Fibroblast of skin of abdomen (primary cell): ENCODE measurements at places on chromosomes 3 and 15.
A peak's percentile ranks its signal among the peaks of the same experiment; 100 is the strongest.

DNA sequence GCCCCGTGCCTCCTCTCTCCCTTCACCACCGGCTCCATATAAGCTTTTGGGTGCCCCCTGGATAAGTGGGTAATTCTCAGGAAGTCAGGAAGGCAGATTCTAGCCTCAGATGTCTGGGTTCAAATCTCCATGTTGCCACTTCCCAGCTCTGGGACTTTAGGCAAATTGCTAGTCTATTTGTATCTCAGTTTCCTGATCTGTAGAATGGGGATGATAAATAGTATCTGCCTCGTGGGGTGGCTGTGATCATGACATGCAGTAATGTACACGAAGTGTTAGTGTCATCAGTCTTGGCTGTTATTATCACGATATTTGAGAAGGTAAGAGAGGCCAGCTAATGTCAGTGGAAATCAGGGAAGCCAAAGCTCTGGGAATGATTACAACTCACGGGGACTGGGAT is 43.3 kb downstream of the MUC4 start:
- DNase-seq: no peak

DNA sequence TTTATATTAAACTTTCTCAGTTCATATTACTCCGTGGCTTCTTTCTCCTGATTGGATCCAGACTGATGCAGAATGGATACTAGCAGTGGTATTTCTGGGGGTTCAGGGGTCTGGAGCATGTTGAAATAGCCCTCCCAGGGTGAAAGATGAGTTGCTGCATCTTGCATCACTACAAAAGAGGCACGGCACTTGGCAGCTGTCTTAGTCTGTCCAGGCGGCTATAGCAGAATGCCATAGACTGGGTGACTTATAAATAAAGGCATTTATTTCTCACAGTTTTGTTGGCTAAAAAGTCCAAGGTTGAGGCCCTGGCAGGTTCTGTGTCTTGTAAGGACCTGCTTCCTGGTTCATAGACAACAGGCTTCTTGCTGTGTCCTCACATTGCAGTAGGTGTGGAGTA is 660 bp upstream of the BCL2L10 start:
- peak; percentile 36 for DNase-seq

DNA sequence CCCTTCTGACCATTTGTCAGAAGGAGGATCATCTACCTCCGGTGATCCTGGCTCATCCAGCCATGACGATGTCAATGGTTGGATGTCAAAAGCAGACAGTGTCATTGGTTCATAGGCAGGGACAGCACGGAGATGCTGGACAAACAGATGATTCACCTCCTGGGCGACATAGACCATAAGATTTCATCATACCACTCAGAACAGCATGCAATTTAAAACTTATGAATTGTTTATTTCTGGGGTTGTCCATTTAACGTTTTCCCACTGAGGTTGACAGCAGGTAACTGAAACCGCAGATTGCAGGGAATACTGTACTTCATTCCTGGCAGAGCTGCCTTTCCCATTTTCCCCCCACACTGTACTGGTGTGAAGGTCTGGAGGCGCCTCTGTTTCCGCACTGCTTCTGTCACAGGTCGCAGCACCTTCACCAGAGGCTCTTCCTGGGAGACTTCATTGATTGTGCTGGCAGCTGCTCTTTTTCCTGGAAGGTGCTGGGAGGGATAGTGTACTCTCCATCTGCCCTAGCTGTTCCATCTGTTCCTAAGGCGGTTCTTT is 32.5 kb upstream of the TMOD3 start:
- no peak for DNase-seq

GRCh38 chr3:15382405-15382923 is 44.9 kb downstream of the METTL6 start:
- DNase-seq: no peak

- peak; percentile 50 for DNase-seq
These were observed 36.1 kb upstream of the MYO5C start for GRCh38 chr15:52331490-52332240.

GRCh38 chr3:72311425-72311824 is 526.5 kb upstream of the PROK2 start:
- DNase-seq: no peak

GRCh38 chr3:115552007-115552406 is 71.3 kb upstream of the GAP43 start:
- no peak for DNase-seq

DNA sequence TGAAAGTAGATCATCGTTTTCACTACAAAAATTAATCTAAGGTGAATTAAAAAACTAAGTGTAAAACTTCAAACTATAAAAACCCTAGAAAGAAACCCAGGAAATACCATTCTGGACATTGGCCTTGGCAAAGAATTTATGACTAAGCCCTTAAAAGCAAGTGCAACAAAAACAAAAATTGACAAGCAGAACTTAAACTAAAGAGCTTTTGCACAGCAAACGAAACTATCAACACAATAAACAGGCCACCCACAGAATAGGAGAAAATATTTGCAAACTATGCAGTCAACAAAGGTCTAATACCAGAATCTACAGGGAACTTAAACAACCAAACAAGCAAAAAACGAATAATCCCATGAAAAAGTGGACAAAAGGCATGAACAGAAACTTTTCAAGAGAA is 302.0 kb downstream of the CHST2 start:
- DNase-seq: no peak

GRCh38 chr3:155316426-155316825 is 22.9 kb upstream of the STRIT1 start:
- DNase-seq: no peak

- DNase-seq: peak; percentile 57
These were observed 4.6 kb upstream of the SIN3A start for GRCh38 chr15:75455982-75456531.

- DNase-seq: no peak
These were observed 8.8 kb upstream of the CHST14 start for GRCh38 chr15:40461958-40462357.

DNA sequence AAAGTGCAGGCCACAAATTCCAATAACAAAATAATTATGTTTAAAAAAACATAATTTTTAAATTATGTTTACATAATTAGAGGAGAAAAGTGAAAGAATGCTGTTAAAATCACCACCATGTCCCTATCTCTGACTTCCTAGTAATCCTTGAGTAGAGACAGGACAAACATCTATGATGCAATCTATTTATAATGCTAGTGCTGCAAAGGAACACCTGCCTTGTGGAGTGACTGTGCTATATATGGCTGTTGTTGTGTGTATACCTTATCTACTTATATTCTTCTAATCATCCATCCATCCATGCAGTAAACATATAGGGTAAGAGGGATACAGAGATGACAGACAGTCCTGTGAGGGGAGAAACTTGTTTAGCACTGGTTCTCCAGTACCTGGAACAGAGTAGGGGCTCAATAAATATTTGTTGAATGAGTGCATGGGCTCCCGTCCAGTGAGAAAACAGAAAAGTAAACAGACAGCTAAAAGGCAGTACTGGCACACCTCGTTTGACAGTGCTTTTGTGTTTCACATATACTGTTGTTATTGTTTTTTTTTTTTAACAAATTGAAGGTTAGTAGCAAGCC is 229.3 kb upstream of the UBE2E1 start:
- no peak for DNase-seq

DNA sequence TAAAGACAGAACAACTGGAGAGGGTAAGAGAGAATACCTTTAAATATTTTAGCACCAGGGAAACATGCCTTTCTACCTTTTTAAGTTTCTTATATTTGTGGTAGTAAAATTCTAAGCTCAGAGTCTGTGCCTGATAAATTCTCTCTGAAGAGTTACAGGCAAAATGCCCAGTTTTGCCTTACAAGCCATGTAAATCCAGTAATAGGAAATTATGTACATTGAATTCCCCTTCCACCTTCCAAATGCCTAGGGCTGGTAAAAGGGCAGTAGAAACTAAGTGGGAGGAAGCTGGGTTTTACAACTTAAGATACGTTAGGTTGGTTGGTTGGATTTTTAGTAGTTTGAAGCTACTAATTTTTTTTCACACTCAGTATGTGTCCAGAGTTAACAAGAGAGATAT is 43.1 kb upstream of the TP63 start:
- peak; percentile 51 for DNase-seq

DNA sequence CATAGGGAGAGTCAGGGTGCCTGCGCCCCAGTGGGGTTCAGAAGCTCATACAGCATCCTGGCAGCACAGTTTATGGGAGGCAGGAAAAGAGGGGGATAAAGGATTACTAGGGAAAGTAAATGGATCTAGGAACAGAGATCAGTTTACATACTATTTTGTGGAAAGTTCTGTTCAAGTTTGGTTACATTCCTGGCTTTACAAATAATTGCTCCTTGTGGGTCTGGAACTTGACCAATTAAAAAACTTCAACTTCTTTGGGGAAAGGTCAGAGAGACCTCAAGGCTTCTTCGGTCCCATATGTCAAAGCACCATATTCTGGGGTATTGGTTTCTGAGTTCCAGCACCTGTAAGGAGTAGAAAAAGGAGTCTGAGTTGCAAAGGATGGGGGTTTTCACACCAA is 64.1 kb downstream of the ZDHHC19 start:
- no peak for DNase-seq

DNA sequence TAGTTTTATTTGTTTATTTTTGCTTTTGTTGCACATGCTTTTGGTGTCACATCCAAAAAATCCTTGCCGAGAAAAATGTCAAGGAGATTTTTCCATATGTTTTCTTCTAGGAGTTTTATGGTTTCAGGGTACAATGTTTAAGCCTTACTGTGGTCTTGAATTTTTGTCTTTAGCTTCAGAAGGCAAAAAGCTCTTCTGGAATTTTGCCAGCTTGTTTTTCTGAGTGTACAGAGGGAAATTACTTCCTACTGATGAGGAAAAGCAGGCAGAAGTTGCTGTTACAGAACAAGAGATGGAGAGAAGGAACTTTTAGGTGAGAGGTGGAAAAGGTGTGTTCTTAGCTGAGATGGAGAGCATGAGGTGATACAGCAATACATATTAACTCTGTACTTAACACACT is 59.6 kb downstream of the UBE2E2 start:
- peak; percentile 29 for DNase-seq

DNA sequence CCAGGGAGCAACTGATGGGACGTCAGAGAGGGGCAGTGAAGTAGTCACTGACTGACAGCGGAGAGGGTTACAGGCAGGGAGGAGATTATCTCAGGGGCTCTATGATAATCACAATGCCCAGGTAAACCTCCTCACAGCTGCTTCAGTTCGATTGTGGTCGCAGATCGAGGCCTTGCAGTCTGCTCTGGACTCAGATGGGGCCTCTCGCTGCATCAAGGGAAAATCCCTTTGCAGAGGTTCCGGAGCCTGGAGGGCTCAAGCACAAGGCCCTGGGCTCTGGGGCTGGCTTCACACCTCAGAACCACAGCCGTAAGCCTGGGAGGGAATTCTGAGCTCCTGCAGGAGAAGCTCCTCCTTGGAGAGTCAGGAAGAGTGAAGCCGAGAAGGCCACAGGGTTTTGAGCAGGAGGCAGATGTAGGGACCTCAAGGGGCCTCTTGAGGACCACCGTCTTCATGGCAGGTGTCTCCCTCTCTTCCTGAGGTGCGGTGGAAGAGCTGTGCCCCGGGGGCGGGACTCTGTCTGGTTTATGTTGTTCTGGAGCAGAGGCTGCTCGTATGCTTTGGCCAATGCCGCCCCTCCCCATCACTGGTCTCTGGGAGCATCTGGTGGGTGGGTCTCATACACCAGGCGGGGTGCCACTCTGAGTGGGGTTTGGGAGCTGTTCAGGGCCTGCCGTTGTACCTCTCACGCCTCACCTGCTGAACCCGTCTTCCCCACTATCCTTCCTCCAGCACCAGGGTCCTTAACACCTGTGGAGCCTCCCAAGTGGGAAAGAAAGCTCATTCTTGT is 19.5 kb upstream of the SNRPA1 start:
- DNase-seq: no peak

DNA sequence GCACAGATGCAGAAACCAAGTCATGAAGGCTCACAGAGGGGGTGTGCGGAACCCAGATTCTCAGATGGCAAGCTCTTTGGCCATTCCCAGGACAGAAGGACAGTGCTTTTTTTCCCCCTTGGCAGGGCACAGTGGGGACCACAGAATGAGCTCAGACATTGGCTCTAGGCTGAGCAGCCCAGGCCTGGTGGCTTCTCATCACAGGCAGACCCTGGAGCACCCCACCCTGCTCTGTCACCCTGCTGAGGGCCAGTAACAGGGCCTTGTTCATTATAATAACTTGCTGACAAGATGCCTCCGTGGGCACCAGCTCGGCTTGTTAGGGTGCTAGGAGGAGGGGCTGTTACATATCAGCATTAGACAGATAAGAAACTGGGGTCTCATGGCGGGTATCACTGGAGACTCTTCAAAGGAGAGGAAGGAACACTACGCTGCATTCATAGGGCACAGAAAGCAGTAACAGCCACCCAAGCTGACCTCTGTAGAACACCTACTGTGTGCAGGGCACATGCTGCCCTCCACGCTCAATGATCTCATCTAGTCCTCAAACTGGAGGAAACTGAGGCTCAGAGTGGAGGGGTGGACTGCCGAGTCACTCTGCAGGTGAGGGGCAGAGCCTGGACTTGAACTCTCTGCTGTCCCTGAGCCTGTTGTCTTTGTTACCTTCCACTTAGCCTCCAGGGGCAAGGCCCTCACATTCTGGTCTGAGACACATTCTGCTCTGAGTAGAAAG is 69.9 kb upstream of the SEC13 start:
- DNase-seq: no peak

DNA sequence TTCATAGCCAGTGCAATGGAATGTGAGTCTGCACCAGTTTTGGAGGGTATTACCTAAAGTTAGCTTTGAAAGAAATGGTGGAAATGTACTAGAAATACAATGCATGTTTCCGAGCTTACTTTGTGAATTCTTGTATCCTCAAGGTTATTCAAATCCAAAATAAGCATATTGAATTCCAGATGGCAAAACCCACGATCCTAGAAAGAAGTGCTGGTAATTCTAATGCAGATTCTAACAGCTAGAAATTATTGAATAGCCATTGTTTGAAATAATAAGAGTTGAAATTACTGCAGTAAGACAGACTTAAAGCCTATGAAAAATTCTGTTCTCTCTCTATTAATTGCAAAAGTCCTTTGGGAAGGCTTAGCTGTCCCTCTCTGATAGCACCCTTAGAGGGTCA is 258.4 kb downstream of the CHL1 start:
- DNase-seq: no peak

- peak; percentile 89 for DNase-seq
These were observed 36.7 kb downstream of the SMAD3 start for GRCh38 chr15:67101911-67102598.

GRCh38 chr15:81007428-81008064 is 6.8 kb downstream of the TLNRD1 start:
- no peak for DNase-seq

GRCh38 chr3:106401666-106402490 is 533.1 kb upstream of the CBLB start:
- DNase-seq: no peak

GRCh38 chr15:38809621-38810020 is 245.0 kb upstream of the RASGRP1 start:
- DNase-seq: peak; percentile 57
